ENCODE measurements at places on chromosomes 5 and 9.

GRCh38 chr9:104280178-104280560 is 186.1 kb downstream of the SMC2 start:
- DNase-seq = no peak

GRCh38 chr5:111756581-111757354 is at the start of gene NREP:
NREP (minus strand) TSS chr5:111757194; CDS start chr5:111755772, 1,422 bp downstream.
- no peak for DNase-seq

DNA sequence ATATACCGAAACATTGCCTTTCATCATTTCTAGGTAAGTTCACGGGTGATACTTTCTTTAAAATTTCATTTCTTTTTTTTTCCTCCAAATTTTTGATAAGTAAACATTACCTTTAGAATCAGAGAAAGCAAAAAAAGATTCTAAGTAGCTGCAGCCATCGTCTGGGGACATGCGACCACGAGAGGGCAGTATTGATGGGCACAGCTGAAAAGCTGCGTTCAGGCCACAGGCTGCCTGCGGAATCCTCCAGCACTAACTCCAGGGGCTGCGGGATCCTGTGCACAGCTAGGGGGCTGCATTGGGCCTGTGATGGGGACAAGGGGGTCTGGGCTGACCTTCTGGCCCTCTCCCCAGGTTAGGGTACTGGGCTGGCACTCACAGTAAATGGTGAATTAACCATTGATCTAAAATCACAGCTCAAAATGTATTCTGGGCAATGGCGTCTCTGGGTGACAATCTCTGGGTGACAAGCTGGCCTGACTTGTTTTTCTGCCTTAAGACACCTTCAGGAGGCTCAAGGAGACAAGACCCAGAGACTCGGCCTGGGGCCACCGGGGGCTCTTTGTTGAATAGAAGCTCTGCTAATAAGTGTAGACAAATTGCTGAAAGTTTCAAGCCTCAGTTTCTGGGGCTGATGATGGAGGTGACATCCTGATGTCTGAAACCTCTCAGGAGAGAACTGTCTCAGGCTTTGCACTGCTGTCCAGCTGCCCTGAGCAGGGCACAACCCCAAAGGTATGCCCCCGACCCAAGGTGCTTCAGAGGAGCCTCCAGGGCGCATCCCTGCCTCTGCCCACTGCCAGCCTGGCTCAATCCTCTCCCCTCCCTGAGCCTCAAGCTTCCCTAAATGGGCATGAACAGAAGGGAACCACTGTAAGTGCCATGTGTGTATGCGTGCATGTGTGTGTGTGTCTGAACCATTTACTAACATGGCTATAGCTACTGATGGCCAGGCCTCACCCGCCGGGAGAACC is 44.3 kb upstream of the SARDH start:
- peak; percentile 45 for DNase-seq

DNA sequence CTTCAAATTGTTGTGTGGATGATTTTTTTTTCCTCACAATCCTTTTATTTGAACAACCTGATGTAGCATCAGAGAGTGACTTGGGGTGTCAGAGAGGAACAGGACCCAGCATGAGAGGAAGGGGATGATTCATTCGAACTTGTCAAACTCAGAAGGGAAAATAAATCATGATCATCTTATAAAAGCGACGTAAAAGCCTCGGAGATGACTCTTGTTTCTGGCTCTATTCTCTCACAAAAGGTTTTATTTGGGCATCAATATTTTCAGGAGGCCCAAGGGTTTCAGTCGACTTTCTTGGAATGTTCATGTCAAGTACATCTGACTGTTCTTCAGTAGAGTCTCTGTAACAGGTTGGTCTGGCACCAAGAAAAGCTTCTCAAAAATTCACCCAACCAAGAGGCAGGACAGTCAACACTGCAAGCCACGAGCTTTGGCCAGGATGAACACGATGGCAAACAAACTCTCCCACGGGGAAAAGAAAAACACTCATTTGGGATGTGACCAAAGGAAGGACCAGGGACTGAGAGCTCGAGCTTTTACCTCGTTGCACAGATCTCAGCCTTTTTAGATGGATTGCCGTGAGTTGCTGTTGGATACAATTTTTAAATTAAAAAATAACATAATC is 55.1 kb downstream of the ANKH start:
- DNase-seq = no peak

GRCh38 chr9:15697446-15697851 is 144.6 kb downstream of the CCDC171 start:
- peak; percentile 78 for DNase-seq

- DNase-seq = no peak
These were observed 7.8 kb downstream of the TEX48 start for GRCh38 chr9:114674076-114674797.

DNA sequence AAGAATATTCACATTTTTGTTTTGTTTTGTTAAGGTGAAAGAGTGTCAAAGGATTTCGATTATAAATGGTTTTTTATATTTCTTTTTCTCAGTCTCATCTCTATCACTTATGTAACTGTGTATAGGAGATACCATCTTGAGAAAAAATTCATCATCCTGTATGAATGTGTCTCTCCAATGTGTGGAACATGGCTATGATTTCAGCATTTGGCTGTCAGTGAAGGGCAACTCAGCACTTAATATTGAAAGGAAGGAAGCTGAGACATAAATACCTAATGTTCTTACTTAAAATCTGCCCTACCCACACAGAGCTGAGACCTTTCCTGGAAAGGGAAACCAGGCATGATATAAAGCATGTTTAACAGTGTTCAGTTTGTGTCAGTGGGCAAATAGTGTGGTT is 474.2 kb upstream of the RIOK2 start:
- no peak for DNase-seq

- DNase-seq = peak; percentile 83
These were observed 165.2 kb upstream of the MSX2 start for GRCh38 chr5:174559141-174559540.

- DNase-seq = no peak
These were observed 45.1 kb upstream of the PJA2 start for GRCh38 chr5:109454731-109455505.

DNA sequence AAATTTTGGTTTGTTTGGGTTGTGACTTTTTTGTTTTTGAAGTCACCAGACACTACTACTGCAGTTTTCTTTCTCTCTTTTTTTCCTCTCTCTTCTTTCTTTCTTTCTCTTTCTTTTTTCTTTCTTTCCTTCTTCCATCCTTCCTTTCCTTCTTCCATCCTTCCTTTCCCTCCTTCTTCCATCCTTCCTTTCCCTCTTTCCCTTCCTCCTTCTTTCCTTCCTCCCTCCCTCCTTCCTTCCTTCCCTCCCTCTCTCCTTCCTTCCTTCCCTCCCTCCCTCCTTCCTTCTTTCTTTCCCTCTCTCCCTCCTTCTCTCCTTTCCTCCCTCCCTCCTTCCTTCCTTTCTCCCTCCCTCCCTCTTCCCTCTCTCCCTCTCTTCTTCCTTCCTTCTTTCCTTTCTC is 230.3 kb upstream of the TYRP1 start:
- DNase-seq = no peak

DNA sequence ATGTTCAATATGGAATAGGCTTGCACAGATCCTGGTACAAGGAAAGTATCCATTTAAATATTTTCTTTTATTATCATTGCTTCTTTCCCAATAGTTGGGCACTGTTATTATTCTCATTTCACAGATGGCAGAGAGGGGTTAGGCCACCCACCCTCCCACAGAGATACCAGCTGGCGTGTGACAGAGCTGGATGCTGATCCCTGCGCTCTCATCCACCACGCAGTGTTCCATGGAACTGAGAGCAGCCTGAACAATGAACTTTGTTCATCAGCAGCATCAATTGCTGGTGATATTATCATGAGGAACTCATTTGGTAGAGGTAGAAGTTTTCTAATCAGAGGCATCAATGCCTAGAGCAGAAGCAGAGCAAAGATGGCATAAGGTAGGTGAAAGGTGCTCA is 227.9 kb downstream of the ESM1 start:
- DNase-seq = no peak

GRCh38 chr9:6945816-6946215 is 188.0 kb downstream of the KDM4C start:
- DNase-seq = no peak

GRCh38 chr9:75147638-75148037 is 59.3 kb downstream of the OSTF1 start:
- no peak for DNase-seq

GRCh38 chr9:77325058-77325457 is 147.7 kb downstream of the VPS13A start:
- no peak for DNase-seq

GRCh38 chr5:79077680-79078365 is 8.3 kb downstream of the BHMT2 start:
- DNase-seq = no peak

DNA sequence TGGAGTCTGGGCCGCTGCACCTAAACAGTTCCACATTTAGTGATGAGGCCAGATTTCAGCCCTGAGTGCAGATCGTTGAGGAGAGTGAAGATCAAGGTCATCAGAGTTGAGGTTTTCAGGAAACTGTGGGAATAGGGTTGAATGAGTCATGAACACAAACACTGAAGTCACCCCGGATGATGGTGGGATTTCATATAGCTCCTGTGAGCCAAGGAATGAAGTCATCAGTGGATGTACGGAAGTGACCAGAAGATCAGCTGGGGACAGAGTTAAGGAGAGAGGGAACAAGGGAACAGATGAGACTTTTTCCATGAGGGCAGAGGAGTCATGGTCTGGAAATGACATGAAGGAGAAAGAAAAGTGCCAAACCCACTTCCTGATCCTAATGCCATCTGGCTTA is 36.5 kb downstream of the PALM2AKAP2 start:
- DNase-seq = peak; percentile 94

GRCh38 chr5:179331591-179332375 is 13.5 kb downstream of the ADAMTS2 start:
- DNase-seq = no peak

GRCh38 chr5:110371011-110371724 is 355.3 kb downstream of the TMEM232 start:
- DNase-seq = no peak

All from AG04450 (cell line).